Non-pigmented ciliary epithelial cell (primary cell): ENCODE measurements at places on chromosomes 4 and X.
A peak's percentile ranks its signal among the peaks of the same experiment; 100 is the strongest.

GRCh38 chr4:94126669-94127068 is 81.0 kb upstream of the SMARCAD1 start:
- no peak for DNase-seq

DNA sequence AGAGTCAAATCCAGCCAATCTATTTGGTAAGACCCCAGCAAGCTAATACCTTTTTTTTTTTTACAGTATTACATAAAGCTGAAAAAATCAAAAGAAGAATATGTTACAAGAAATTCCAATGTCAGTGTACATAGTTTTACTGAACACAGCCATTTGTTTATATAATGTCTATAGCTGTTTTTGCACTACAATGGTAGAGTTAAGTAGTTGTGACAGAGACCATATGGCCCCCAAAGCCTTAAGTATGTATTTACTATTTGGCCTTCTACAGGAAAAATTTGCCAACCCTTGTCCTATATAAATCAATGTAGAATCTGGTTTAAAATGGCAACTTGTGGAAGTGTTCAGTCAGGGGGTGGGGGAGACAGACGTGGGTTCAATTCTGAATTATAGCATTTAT is 60.7 kb downstream of the ANTXR2 start:
- no peak for DNase-seq

DNA sequence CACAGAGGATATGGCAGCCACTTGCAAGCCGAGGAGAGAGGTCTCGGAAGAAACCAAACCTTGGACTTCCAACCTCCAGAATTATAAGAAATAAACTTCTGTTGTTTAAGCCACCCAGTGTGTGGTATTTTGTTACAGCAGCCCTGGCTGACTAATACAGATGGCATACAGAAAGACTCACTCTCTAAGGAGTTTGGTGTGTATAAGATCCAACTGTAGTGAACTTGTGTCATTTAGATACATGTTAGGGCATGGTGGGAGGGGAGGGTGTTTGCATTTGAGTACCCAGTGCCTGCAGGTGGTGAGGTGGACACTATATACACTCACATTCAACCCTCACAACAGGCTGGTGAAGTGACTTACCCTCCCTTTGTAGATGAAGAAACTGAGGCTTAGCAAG is 233.2 kb upstream of the KLF3 start:
- no peak for DNase-seq

GRCh38 chrX:66638591-66639500 is at the start of gene EDA2R:
Gene EDA2R (minus strand): TSS chrX:66639078. CDS start chrX:66616020, 23,058 bp downstream.
- peak; percentile 73 for DNase-seq

DNA sequence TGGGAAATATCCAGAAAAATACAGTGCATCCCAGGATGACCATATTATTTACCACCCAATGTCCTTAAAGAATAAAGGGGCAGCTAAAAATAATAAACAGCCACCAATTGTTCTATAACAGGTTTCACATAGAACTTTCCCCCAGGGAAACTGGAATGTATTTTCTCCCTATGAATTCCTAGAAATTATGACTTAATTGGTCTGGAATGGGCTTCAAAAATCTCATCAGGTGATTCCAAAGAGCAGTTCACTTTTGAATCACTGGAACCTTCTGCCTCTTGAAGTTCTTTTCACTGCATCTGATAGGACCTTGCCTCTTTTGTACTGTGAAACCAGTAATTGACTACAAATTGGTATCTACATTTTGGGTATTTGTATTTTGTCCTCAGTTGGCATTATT is 119.3 kb downstream of the ZNF330 start:
- no peak for DNase-seq

- no peak for DNase-seq
These were observed 55.4 kb upstream of the TBC1D14 start for GRCh38 chr4:6854098-6854744.

- DNase-seq: no peak
These were observed 504.2 kb upstream of the IGFBP7 start for GRCh38 chr4:57614257-57614932.

GRCh38 chrX:31240982-31241381 is 169.1 kb upstream of the FTHL17 start:
- DNase-seq: no peak

GRCh38 chrX:47091149-47091775 is 13.0 kb downstream of the RGN start:
- no peak for DNase-seq

DNA sequence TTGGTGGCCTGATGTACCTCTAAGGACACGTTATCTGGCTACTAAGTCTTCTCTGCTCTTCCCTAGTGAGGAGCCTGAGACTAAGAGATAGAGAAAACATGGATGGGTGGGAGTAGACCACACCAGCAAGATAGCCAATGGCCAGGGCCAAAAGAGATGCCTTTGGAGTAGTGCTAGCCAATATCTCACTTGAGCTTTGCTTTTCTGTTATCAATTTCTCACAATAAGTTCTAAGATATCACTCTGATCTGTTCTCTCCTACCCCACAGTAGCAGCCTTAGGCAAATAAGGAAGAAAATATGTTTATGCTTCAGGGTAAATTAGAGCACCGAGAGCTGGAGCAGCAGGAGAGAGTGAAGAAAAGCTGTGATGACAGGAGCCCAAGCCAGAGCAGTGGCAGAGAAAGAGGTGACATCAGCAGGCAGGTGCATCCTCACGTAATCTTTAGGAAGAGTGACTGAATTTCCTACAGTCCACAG is 343.9 kb upstream of the NOCT start:
- DNase-seq: no peak

DNA sequence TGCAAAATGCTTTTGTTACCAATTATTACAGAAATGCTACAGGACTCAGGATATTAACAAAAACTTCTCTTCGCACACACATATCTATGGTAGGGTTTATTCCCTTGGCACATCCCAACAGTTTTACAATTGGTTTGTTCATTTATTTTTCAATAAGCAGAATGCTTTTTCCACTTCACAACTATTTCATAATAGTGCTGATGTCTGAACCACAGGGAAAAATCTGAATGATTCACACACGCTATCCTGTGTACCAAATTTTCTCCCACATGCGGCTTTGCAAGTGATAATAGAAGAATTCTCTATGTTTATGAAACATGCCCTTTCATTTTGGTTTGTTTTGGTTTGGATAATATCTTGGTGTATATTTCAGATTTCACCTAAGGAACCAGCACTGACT is 725.7 kb upstream of the TENM3 start:
- DNase-seq: peak; percentile 14

- DNase-seq: no peak
These were observed 62.3 kb upstream of the TLL1 start for GRCh38 chr4:165810726-165811125.

DNA sequence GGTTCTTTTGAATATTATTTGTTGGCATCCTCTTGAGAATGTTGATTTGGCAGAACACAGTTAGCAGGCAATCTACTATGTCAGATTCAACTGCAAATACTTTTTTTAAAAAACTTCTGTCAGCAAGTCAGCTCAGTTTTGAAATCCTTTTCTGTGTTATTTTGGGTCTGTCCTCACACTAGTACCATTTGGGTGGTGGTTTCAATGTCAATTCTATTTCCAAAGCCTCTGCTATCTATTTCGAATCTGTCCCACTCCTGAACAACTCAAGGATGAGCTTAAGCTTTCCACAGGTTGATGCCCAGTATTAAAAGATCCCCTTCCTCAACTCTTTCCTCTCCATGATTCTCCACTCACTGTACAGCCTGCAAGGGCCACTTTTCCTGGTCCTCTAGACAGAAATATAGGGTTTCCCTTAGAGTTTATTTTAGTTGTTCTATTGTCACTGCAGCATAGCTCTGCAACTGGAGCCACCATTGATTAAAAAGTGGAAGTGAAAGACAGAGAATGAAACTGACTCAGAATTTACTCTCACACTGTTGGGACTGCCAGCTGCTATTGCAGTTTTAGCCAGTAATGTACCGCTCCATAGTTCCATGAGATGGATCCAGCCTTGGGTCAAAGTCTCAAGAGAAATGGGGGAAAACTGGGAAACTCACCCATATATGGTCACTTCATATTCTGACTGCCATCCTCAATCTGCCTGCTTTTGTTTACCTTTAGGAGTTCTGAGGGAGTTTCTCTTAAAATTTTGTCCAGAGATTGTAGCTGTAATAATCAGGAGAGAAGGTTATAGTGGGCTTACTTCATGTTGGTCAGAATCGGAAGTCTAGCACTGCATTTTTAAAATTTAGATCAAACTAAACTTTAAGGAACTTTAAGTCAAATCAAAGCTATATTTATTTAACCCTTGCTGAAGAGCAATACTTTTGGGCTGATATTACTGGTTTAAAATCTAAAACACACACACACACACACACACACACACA is 14.6 kb downstream of the HDX start:
- no peak for DNase-seq

- DNase-seq: no peak
These were observed 106.8 kb upstream of the RAI2 start for GRCh38 chrX:17967888-17968287.

DNA sequence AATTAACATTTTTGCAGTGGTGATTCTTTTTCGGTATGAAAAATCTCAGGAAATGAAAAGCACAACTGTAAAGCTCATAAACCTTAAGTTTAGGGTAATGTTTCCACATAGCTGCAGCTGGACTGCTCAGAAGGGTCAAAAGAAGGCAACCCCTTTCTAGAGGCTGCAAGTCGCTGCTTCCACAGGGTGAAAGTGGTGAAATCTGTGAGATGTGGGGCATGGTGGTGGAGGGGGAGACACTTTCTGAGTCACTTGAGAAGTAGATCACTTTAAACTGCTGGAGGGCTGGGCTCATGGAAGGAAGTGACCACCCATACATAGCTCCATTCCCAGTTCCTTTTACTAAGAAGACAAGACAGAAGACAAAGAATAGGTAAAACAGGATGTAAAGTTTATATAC is 8.7 kb downstream of the SFRP2 start:
- DNase-seq: no peak

GRCh38 chr4:180203349-180203748 is 2039.9 kb upstream of the TENM3 start:
- DNase-seq: no peak

GRCh38 chr4:173014113-173014558 is 154.5 kb upstream of the GALNT7 start:
- peak; percentile 45 for DNase-seq

DNA sequence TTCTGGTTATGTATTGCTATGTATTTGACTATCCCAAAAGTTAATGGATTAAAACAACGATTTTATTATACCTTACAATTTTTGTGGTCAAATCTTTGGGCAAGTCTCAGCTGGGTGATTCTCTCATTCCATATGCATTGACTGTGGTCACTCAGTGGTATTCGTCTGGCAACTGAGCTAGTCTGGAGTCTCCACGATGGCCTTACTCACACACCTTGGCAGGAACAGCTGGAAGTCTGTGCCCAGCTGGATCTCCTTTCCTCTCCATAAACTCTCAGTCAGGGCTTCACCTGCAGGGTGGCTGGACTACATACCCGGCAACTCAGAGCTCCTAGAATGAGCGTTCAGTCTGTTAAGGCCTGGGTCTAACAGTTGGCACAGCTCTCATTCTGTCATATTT is 141.1 kb upstream of the WDFY3 start:
- DNase-seq: no peak

GRCh38 chrX:4181782-4182407 is 468.4 kb upstream of the PRKX start:
- no peak for DNase-seq

GRCh38 chr4:53593765-53594164 is 2.5 kb upstream of the LNX1 start:
- DNase-seq: no peak
